Stimulated activated naive CD4-positive, alpha-beta T cell (primary cell): ENCODE measurements at places on chromosomes 12 and 14.

GRCh38 chr12:1816730-1817348 lies 3.5 kb upstream of the LRTM2 start:
- no peak for DNase-seq

DNA sequence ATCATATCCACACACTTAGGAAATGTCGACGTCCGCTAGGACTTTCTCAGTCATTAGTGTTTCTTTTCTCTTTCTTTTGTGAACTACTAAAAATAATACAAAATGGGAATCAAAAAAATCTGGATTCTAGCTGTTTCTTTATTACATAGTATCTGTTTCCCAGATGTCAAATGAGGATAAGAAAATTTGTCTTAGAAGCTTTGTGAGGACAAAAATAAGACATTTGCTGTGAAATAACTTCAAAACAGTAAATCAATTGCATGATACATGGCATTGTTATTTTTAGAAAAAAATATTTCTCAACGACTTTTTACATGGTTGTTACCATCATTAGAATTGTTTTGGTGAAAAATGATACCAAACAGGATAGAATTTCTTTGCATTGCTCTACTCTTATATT lies 71.4 kb upstream of the IFNG-AS1 start:
- no peak for DNase-seq

- DNase-seq = no peak
Measured at GRCh38 chr12:11811008-11811407, 161.5 kb downstream of the ETV6 start.

- no peak for DNase-seq
Measured at GRCh38 chr12:470133-470532, 10.4 kb downstream of the B4GALNT3 start.

GRCh38 chr12:75721796-75722195 lies 210.4 kb upstream of the KRR1 start:
- DNase-seq = no peak

DNA sequence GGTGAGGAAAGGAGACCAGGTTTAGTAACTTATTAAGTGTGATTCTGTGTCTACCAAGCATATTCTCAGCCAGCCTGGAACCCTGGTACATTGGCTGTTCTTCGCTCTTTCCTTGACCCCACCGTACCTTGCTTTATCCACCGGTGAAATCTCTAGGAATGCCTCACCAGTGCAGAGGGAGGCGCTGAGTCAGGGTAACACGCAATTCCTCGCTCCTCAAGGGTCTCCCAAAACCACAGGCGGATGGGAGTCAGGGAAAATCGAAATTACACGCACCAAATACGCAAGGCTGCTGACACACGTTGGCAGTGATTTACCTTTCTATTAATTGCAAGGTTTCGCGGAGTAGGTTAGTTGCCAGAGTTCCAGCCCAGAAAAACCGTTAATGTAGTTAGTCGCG lies 845 bp downstream of the L3HYPDH start:
- no peak for DNase-seq

- DNase-seq = no peak
Measured at GRCh38 chr12:57624441-57625220, 8.4 kb downstream of the B4GALNT1 start.

DNA sequence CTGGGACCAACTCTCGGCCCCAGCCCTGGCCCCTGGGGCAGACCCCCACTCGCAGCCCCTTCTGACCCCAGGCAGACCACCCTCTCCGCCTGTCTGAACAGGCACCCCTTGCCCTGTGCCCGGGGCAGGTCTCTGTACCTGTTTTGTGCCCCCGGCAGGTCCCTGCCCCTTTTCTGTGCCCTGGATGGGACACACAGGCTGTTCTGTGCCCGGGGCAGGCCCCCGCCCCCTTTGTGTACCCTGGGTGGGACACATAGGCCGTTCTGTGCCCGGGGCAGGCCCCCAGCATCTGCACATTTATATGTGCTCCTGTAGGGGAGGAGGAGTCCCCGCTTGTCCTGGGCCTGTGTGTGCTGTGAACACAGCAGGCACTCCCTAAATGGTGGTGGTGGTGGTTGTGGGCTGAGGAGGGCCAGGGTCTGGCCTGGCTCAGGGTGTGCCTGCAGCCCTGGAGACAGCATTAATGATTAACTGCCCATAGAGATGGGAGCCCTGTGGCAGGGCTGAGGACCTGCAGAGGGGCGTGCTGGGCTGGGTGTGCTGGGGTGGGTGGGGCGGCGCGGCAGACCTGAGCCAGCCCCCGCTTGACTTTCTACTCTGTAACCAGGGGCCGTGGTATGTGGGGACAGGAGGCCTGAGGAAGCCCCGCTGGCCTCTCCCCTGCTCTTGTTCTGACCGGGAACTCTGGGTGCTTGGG lies 3.7 kb downstream of the FBRSL1 start:
- DNase-seq = no peak

DNA sequence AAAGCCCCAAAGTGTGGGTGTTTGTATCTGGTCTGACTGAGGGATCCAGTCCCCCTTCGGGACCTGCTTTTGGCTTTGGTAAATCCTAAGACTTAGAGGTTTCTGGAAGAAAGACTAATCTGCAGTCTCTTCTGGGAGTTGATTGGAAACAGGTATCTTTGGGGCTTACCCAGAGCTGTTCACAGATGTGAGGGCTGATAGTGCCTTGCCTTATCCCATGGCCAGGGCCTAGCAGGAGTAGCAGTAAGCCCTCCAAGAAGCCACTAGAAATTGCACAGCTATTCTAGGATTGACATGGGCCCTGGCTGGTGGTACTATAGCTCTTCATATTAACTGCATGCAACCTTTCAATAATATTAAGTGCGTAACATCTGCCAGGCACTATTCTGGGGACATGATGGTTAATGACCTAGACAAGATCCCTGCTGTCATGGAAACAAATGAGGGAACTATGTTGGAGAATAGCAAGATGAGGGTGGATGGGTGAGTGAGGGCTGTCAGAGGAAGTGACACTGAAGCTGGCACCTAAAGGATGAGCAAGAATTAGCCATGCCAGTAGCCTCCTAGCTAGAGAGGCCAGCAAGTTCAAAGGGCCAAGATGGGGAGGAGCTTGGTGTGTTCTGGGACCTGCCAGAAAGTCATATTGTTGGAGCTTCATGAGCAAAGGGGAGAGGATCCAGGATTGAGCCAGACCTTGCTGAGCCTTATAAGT lies 71.7 kb downstream of the CRADD start:
- no peak for DNase-seq
